Activated CD4-positive, CD25-positive, alpha-beta regulatory T cell treated with anti-CD3 and anti-CD28 coated beads, Interleukin-2, amount 50 U/mL, for 72 hours (primary cell): ENCODE measurements at places on chromosomes 3 and 15.

DNA sequence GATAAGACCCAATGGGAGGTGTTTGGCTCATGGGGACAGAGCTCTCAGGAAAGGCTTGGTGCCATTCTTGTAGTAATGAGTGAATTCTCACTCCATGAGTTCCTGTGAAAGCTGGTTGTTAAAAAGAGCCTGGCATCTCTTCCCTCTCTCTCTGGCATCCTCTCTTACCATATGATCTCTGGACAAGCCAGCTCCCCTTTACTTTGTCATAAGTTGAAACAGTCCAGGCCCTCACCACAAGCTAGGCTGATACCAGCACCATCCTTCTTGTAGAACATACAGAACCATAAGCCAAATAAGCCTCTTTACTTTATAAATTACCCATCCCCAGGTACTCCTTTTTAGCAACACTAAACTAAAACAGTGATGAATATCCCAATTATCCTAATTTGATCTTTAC, 166.9 kb upstream of the TMC3 start:
- no peak for DNase-seq

DNA sequence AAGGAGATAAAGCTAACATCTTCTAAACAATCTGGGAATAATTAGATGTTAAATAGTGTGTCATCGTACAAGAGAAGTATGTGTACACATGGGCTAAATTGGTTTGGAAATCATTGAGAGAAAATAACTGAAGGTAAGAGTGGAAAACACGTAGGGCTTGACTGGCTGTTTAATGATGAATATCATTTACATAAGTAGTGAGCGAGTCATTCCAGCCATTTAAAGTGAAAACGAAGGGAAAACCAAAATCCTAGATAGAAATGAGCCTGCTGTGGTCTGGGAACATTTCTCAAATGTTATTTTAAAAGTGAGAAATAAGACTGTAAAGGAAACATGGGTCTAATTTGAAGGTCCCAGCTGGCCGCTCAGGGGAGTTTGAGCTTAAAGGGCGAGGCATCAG, 41.9 kb upstream of the KCNMB2 start:
- no peak for DNase-seq

DNA sequence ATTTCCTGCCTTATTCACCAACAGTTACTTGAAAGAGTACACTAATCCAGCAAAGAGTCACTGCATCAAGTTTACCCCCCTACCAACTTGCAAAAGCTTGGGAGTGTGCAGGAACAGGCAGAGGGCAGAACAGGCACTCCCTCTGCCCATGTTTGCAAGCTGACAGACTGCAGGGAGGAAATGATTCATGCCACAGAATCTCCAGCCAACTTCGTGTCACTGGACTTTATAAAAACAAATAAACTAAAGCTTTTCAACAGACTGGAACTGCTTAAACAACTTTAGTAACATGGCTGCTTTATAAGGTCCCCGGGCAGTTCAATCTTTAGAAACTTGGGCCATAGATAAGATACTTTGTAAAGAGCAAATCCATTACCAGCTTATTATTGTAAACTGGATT, 129.5 kb downstream of the THRB start:
- DNase-seq, result no peak

DNA sequence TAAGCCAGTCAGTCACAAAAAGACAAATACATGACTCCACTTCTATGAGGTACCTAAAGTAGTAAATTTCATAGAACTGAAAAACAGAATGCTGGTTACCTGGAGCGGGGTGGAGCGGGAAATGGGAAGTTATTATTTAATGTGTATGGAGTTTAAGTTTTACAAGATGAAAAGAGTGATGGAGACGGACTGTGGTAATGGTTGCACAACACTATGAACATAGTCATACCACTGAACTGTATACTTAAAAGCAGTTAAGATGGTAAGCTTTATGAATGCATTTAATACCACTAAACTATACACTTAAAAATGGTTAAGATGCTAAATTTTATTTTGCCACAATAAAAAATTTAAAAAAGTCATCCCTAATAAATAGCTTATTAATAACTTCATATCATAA, 23.2 kb downstream of the SFMBT1 start:
- DNase-seq, result no peak

GRCh38 chr3:125054449-125055329, 1.1 kb downstream of the HEG1 start:
- DNase-seq, result no peak

DNA sequence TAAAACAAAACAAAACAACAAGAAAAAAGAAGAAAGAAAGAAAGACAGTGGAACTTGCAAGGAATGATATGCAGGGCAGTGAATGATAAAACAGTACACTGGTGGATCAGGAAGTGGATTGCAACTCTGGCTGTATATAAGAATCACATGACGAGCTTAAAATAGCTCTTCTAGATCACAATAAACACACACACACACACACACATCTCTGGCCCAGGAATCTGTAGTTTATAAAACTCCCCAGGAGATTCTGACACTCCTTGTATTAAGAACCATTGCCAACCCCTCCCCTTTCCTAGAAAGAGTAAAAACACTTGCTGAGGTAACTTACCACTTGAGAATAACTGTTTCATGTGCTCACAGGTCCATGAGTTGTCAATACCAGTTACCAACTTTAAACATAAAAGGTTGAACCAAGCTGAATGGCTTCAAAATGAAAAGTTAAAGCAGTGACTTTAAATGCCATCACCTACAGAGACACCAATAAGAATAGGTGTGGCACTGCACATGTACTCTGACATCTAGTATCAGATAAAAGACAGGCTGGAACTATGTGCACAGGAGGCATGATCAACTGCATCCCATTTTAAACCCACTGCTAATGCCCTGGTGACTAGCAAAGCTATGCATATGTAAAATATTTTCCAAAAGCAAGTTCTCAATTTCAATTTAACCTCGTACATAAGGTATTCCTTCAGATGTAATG, 3.9 kb downstream of the CPOX start:
- DNase-seq, result no peak

DNA sequence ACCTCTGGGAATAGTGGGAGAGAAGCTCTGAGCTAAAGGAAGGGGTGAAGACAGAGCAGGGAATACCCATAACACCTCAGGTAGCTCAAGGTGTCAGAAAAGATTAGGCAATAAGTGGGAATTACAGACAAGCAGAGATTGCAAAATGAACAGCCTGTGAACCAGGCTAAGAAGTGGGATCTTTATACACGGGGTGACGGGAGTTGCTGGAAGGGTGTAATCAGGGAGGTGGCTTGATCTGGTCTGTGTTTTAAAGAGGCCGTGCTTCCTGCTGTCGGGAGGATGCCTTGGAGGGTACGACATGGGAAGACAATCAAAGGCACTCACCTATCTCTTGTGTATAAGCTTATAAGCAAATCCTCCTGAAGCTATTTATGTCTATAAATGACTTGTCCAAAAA, 216.3 kb downstream of the CLSTN2 start:
- DNase-seq, result no peak

- no peak for DNase-seq
Measured at GRCh38 chr3:40780291-40780924, 255.6 kb downstream of the ZNF621 start.

- no peak for DNase-seq
Measured at GRCh38 chr3:42398080-42398479, 12.3 kb downstream of the LYZL4 start.

GRCh38 chr15:38690719-38691332, 126.2 kb upstream of the RASGRP1 start:
- peak; percentile 78 for DNase-seq

GRCh38 chr3:134229038-134229437, 21.6 kb downstream of the RYK start:
- DNase-seq, result no peak

DNA sequence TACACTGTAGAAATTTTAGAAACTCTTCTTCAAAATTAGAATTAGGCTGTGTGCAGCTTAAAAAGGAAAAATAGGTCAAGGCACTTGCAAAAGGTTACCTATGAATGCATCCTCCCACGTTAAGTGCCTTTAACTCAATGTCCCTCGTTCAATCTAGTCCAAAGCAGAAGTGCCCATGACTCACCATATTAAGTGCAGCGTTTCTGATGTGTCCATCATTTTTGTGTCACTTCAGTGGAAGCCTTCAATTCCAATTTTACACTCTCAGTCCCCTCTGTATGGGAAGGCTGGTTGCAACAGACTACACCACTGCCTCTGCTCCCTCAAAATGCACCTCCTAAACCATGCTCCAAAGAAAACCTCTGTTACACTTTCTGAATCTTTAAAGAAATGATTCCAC, 53.4 kb downstream of the FOXB1 start:
- no peak for DNase-seq

DNA sequence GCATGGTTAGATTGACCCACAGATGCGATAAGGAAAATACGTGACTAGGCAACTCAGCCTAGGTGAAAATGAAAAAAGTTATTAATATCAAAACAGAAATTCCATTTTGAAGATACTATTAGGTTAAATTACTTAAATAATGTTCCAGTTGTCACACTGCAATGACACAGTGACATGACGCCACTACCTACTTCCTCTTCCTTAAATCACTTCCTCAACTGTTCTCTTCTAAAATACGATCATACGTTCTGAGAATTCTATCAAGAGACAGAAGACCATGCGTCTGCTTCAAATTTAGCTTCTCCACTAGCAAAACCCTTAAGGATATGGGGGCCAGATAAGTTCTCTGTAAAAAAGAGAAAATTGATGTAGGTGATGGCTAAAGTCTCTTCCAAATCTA, 18.2 kb downstream of the CMTM6 start:
- no peak for DNase-seq

DNA sequence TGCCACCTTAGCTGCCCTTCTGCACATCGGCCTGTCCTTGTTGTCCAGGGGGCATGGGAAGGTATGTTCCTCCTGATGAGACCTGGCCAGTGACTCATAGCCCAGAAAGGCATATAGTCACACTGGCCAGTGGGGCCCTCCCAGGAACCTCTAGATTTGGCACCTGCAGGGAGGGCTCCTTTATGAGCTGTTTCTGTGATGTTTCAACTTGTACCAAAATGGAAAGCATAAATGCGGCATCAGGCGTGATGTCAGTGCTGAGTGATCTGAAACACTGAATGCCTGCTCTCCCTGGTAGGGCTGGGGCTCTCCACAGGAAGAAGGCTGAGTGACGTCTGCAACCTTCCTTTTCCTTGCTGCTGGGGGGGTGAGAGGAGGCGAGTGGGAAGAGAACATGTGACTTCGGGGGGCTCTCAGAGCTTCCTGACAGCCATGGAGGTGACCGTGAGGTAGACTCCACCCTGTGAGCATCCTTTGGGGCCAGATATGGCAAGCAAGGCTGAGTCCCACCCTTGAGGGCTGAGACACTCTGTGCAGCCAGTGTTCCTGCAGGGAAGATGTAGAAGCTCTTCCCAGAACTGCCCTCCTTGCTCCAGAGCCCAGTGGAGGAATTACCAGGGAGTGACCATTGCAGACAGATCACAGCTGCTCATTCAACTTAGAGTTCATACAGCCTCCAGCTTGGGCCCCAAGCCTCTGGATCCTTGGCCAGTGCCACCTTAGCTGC, 37.1 kb upstream of the APEH start:
- DNase-seq, result no peak

- no peak for DNase-seq
Measured at GRCh38 chr3:186280737-186281136, 81.3 kb downstream of the DGKG start.

GRCh38 chr15:54150255-54150654, 172.0 kb downstream of the UNC13C start:
- no peak for DNase-seq

DNA sequence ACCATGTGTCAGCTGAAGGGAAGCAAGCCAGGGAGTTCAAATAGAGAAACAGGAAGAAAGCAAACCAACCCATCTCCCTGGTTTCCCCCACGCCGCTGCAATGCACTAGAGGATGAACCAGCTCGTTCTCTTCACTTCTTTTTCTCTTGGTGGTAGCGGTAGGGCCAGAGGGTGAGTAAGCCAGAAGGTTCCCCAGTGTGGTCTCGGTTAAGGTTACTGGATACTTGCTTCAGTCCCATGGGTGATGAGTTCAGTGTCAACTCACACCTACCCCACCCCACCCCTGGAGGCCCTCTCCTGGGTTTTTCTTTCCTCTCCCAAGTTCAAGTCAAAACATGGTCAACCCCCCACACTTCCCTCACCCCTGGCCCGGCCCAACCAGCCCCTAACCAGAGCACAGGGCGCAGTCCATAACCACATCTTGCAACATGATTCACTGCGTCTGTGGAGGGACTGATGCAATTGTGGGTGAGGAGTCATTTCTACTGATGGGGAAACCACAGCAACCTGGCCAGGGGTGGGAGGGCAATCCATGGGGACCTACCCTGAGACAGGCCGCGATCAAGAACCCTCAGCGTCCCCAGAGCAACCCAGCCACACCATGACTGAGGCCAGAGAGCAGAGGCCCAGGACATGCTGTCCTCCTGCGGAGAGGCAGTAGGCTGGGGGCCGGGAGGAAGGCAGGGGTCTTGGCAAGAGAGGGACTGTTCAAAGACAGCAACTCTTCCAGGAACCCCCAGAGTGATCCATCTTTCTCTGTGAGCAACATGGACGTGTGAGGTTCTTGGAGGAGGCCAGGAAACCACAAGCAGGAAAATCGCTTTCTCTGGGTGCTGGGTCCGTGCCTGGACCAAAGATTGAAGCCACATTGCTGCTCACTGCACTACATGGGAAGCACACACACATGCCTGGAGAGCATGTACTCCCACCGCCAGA, 276.6 kb downstream of the UACA start:
- peak; percentile 57 for DNase-seq

DNA sequence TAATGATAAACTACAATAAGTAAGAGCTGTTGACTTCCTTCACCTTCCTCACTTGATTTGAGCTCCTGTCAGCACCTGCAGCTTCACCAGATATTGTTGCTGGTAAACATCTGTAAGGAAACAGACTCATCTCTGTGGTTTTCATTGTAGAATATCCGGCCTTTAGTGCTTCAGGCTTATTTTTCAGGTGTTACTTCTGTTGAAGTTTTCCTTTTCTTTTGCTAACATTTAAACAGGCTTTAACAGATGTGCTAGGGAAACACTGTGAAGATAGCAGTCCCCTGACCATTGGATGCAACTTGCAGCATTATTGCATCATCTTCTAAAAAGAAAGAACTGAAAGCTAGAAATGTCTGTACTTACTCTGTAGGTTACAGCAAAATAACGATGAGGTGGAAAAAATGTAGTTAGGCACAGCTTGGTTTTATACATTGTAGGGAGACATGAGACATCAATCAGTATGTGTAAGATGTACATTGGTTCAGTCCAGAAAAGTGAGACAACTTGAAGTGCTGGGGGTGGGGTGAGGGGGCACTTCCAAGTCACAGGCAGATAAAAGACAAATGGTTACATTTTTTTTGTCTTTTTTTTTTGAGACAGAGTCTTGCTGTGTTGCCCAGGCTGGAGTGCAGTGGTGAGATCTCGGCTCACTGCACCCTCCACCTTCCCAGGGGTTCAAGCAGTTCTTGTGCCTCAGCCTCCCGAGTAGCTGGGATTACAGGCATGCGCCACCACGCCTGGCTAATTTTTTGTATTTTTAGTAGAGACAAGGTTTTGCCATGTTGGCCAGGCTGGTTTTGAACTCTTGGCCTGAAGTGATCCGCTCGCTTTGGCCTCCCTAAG, 10.2 kb downstream of the EDEM1 start:
- DNase-seq, result no peak

- no peak for DNase-seq
Measured at GRCh38 chr15:31326875-31327668, 437 bp downstream of the KLF13 start.

GRCh38 chr3:16460273-16460672, 53.2 kb downstream of the RFTN1 start:
- no peak for DNase-seq
